ENCODE measurements at places on chromosomes 16 and 17. TPM values are rescaled to one million over a fixed set of nuclear protein-coding genes. Genes with fewer than 3 reads are reported as not detected.

The TP53TG3F gene
- total RNA-seq, result not detected

The USP31 gene
- 22.1 TPM for total RNA-seq

The VMO1 gene
- not detected for total RNA-seq

The ZNF423 gene
- total RNA-seq, result 10.0 TPM

The KRT31 gene
- total RNA-seq, result not detected

The TRPV3 gene
- 1.5 TPM for total RNA-seq

The CORO6 gene
- total RNA-seq, result 93.2 TPM

The HBA1 gene
- total RNA-seq, result 137 TPM

The UTS2R gene
- 0.46 TPM for total RNA-seq

The SEZ6L2 gene
- 0.70 TPM for total RNA-seq

The RSAD1 gene
- 36.2 TPM for total RNA-seq

The CCL2 gene
- total RNA-seq, result 149 TPM

The CAPNS2 gene
- total RNA-seq, result not detected

The GAST gene
- not detected for total RNA-seq

All from heart right ventricle (tissue), 16 donors.